Tongue (tissue), 3 donors: ENCODE measurements at places on chromosomes 3 and 15.
A peak's percentile ranks its signal among the peaks of the same experiment; 100 is the strongest.

DNA sequence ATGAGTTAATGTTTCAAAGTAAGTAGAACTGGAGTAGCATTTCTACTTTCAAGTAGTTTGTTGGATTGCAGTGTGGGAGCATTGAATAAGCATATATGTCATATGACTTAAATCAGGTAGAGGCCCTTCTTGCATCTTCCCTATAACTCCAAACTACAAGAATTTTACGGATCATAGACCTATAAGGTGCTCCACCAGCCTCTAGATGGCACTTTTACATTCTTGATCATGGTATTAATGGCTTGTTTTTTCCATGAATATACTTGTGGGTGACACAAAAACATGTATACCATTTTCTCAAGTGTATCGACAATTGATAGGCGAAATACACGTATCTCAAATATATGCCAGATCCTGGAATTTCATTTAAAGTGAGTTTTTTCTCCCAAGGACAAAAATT, 311.1 kb downstream of the ZPLD1 start:
- DNase-seq, result no peak

DNA sequence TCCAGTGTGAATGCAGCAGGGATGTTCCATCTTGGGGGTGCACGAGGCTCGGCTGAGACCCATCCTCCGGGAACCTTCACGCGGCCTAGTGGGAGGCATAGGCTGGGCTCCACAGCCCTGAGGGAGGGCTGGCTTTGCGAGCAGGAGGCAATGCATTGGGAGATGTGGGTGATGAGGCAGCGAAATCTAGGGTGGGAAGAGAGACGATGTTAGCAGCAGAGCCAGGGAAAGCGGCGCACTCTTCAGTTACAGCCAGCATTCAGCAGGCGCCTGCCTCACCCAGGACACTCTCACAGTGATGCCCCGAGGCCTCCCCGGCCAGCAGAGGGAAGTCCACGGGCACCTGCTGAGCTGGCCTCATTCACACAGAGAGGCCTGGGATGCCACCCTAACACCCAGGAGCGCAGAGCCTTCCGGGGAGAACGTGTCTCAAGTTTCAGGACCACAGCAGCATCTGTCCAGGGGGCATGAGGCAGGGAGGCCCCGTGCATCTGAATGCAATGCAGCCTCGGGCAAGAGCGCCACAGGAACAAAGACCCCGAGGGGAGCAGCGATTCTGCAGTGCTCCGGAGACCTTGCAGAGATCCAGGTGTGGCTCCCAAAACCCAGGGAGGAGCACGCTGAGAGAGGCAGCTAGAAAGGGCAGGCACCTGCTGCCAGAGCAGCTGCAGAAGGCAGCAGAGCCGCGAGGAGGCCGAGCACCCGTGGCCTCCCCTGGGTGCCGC, 102.4 kb downstream of the NUP210 start:
- DNase-seq, result no peak

DNA sequence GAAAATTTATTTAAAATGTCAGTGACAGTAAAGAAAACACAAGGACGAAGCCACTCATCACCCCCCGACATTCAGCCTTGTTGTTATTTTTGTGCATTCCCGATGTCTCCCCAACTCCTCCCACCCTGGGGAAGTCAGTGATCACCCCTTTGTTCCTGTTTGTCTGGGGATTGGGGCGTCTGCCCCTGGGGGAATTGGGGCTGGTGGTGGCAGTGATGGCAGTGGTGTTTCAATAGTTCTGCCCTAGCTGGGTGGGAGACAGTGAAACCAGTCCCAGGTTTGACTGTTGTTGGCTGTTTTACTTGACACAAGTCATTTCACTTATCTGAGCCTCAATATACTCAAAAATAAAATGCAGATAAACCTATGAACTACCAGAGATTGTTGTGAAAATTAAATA, 33.5 kb downstream of the IRAK2 start:
- no peak for DNase-seq

DNA sequence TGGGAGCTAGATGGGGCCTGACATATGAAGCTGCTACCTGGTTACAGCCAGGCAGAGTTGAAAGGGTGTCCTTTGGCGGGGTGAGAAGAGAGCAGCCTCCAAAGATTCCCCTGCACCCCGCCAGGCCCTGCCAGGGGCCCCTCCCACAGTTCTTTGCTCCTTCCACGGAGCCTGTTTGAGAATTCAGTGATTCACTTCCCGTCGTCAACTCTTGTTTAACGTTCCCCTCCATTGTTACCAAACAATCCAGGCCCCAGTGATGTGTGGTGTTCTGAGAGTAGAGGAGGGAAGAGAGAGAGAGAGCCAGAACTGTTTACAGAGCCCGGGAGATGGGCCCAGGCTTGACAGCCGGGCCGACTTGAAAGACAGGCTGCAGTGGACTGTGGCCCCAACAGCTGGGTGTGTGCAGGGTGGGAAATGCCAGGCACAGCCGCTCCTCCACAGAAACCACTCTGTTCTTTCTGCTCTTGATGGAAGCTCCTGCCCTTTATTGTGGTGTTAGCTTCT, 81.5 kb downstream of the SMAD3 start:
- DNase-seq, result peak; percentile 88

DNA sequence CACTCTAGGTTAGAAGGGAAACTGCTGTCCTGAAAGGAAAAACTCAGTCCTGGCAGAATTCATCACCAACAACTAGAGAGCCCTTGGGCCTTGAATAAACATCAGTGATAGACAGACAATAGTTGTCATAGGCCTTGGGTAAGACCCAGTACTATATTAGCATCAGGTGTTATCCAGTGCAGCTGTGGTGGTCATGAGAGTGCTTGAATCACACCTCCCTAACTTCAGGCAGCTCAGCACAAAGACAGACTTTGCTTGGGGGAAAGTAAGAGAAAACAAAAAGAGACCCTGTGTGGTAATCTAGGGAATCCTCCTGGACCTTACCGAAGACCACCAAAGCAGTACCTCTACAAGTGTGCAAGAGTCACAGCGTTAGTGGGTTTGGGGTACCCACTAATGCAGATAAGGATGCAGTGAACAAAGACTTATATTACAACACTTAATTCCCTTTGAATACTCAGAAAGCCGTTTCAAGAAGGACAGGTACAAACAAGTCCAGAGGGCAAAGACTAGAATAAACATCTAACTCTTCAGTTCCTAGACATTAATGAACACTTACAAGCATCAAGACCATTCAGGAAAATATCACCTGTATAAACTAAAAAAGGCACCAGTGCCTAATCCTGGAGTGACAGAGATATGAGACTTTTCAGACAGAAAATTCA, 332.3 kb upstream of the EPHA3 start:
- DNase-seq, result peak; percentile 5

DNA sequence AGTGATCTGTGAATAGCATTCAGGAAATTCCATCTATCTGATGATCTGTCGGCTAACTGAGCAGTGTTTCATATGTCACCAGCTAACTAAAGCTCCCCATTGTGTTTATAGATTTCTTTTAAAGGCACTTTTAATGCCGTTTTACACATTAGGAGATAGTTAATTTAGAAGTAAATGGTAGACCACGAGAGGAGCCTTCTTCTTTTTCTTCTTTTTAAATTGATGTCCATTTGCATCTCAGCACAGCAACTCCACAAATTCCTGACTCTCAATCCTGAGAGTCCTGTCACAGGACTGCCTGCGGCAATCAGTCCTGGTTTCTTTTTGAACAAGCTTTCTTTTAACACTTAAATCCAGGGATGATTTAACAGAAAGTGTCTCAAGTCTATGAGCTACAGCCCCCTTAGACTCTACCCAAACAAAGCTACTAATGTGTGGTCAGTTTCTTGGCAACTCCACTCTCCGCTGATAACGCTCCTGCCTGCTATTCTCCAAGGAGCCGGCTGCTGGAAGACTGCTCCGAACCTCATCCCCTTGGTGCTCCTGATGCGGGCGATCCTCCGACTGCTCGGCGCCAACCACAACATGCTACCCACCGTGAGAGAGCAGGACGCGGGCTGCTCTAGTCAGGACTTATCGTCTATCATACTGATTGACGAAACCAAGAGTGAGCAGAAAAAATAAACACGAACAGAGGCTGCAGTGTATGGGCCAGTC, 421.4 kb downstream of the MECOM start:
- DNase-seq, result peak; percentile 40

DNA sequence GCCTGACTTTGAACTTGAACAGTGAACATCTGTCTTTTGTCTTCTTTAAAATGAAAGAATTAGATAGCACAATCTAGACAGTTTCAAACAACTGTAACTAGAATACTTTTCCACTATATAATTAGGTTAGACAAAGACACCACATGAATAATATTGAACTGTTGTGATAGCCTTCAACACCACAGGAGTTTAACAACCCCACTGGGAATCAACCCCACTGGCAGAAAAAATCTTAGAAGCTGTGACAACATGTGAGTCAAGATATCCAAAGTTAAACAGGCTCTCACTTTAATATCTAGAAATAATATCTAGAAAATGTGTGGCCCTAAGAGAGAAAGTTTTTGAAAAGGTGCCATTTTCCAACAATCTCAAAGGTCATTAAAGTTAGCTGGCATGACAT, 64.4 kb upstream of the PRICKLE2 start:
- no peak for DNase-seq

DNA sequence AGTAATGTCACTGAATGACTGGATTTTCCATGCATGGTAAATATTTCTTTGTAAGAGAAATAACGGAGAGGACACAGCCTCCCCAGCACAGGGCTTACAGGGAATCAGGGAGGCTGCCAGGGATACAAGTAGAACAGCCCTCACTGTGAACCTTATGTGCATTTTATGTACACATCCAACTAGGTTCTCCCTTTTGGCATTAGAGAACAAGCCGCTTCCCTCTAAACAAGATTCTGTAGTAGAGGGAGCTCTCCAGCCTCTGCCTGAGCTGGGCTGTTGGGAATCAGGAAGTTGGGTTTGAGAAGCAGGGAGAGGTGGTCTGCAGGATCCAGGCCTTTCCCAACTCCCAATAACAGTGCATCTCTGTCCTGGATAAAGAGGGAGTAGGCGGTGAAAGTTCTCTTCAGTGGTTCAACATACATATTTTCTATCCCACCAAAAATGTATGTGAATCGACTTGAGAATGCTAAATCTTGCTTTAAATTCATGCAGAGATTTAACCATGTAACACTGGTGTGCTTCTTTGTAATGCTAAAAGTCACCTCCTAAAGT, 83.7 kb downstream of the ARNT2 start:
- DNase-seq, result no peak

DNA sequence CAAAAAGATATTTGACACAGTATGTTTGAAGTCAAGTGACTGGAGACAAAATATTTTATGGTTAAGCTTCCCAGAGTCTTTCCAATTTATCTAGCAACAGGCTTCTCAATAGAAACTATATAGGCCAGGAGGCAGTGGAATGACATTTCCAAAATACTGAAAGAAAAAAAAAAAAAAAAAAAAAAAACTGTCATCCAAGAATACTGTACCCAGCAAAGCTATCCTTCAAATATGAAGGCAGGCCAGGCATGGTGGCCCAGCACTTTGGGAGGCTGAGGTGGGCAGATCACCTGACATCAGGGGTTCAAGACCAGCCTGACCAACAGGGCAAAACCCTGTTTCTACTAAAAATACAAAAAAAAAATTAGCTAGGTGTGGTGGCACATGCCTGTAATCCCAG, 20.9 kb downstream of the NME9 start:
- DNase-seq, result no peak

- DNase-seq, result no peak
These were observed 580 bp upstream of the RUBCN start for GRCh38 chr3:197737319-197737649.

- DNase-seq, result no peak
These were observed 75.9 kb downstream of the ZBTB20 start for GRCh38 chr3:115071166-115071565.

DNA sequence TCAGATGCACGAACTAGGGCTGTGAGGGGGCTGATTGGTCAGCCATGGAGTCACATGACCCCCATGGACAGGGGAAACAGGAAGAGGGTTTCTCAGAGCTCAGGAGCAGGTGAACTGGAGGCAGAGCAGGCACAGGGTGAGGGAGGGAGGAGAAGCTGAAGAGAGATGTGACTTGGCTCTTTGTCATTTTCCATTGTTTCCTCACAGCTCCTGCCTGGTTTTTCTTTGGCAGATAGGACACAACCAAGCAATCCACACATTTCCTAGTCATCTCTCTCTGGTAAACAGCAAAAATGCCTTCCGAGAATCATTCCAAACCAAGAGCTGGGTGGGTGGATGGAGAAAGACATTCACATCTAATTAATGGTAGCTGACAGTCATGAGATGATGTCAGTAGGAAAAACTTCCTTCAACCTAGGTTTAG, 43.4 kb upstream of the LMCD1 start:
- DNase-seq, result no peak

- no peak for DNase-seq
These were observed 56.5 kb upstream of the GOLGA6L2 start for GRCh38 chr15:23503576-23503975.

DNA sequence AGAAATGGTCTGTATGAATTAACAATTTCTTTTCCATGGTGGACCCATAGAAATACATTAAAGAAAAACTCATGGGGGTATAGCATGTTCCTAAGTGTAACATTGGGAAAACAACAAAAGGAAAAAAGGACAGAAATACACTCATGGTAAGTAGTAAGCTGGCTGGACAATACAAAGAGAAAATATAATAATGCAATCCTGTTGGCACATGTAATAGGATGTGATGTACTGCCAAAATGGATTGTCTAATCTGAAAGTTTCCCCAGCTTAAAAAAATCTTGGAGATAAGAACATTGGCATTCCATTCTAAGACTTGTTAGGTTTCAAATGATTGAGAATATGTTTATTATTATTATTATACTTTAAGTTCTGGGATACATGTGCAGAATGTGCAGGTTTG, 128.1 kb downstream of the MBNL1 start:
- no peak for DNase-seq

GRCh38 chr3:151789853-151790463, 24.0 kb upstream of the AADAC start:
- DNase-seq, result no peak

- DNase-seq, result no peak
These were observed 34.9 kb upstream of the POLR2M start for GRCh38 chr15:57671636-57672035.

DNA sequence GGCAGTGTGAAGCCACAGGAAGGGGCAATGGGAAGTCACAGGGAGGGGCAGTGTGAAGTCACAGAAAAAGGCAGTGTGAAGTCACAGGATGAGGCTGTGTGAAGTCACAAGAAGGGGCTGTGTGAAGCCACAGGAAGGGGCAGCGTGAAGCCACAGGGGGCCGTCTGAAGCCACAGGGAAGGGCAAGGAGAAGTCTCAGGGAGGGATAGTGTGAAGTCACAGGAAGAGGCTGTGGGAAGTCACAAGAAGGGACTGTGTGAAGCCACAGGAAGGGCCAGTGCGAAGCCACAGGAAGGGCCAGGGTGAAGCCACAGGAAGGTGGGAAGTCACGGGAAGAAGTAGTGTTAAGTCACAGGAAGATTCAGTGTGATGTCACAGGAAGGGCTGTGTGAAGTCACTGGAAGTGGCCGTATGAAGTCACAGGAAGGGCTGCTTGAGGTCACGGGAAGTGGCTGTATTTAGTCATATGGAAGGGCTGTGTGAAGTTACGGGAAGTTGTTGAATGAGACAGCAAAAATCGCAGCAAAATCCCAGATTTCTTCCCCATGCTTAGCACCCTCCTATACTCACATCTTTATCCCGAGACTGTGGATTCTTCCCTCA, 38.6 kb downstream of the GASK1A start:
- no peak for DNase-seq

GRCh38 chr3:188310270-188310710, 156.3 kb downstream of the LPP start:
- DNase-seq, result no peak

GRCh38 chr3:171011109-171011872, 15.2 kb downstream of the SLC2A2 start:
- DNase-seq, result no peak
